ENCODE measurements at places on chromosomes 2 and 18.

GRCh38 chr2:161088658-161089350 is 71.4 kb upstream of the TANK start:
- no peak for DNase-seq

DNA sequence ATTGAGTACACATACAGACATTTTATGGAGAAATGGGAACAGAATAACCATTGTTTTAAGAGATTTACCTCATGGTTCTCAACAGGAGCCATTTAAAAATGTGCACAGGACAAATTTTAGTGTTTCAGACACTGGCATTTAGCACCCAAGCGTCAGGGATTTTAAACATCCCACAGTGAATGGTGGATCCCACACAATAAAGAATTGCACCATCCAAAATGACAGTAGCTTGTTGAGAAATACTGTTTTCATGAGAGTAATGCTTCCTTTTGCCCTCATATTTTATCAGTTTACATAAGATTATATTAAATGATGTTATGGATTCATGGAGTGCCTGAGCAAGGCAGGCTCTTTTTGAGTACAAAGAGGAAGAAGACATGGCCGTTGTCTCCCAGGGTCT is 54.0 kb downstream of the MFSD6 start:
- DNase-seq = no peak

- no peak for DNase-seq
These were observed 88.2 kb upstream of the LCLAT1 start for GRCh38 chr2:30358842-30359241.

DNA sequence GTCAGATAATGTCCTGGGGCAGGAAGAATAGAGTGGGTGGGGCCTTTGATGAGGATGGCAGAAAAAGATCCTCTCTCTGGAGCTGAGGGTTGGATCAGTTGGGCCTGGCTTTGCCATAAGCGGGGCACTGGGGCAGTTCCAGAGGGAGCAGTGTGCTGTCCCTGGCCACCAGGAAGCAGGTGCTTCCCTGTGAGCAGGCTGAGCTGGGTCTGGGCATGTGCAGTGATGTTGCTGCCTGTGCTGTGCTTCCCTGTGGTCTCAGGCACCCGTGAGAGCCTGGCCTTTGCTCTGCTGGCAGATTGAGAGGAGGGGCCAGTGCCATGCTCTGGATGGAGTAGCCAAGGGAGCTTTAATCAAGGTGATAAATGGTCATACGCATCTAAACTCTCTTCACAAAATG is 14.6 kb upstream of the NPPC start:
- no peak for DNase-seq

- DNase-seq = no peak
These were observed 70.4 kb downstream of the APLF start for GRCh38 chr2:68537809-68538208.

GRCh38 chr2:216116418-216116817 is 7.3 kb downstream of the XRCC5 start:
- DNase-seq = no peak

GRCh38 chr2:11588228-11589110 is 54.6 kb downstream of the GREB1 start:
- DNase-seq = no peak

Data from NCI-H526 treated with DMSO at 0.1 percent for 48 hours (cell line).